Gastrocnemius medialis (tissue), 4 donors: ENCODE measurements at places on chromosomes 1 and 21. TPM values are rescaled to one million over a fixed set of nuclear protein-coding genes. Genes with fewer than 3 reads are reported as not detected.

GRCh38 chr1:62247391-62248168, 52.9 kb downstream of the L1TD1 start:
- DNase-seq = no peak

DNA sequence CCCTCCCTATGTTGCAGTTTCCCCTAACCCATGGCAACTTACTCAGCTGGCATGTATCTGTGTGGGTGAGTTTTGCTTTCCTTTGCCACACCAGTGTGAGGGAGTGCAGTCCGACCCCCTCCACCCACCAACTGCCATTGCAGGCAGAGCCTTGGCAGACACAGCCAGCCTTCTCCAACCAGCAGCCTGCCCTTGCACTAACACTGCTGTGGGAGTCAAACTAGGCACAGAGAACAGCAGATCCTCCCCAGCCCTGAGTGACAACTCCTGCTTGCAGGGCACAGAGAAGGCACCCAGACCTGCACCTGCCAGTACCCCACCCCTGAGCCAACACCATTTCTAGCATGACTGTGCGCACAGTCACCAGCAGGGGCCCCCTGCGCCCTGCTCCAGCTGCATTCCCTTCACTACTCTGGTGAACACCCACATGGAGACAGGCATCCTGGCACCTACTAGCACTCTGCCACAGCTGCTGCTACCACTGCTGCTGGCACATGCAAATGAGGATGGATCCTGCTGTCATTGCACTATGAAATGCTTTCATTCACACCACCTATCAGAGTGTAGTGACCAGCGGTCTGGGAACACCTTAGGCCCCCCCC, 98.4 kb downstream of the MAGI3 start:
- no peak for DNase-seq

DNA sequence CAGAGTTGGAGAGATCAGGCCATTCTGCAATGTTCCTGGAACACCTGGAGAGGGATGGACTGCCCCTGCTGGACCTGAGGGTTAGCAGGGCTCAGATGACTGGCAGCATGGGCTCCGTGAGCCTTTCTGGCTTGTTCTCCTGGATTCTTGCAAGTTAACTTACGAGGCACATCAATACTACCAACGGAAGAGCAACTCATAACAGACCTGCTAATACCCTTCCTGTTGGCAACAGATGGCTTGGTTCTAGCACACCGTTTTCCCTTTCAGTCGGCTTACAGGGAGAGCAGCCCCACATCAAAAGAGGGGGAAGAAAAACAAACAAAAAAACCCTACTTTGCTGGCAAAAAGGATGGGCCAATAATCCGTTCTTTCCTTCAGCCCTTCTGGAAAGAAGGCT, 47.9 kb downstream of the SLC66A1 start:
- no peak for DNase-seq

GRCh38 chr1:57024428-57024827, 58.6 kb upstream of the C8B start:
- no peak for DNase-seq

The FLG2 gene
- total RNA-seq = not detected

The UMODL1 gene
- total RNA-seq = not detected

DNA sequence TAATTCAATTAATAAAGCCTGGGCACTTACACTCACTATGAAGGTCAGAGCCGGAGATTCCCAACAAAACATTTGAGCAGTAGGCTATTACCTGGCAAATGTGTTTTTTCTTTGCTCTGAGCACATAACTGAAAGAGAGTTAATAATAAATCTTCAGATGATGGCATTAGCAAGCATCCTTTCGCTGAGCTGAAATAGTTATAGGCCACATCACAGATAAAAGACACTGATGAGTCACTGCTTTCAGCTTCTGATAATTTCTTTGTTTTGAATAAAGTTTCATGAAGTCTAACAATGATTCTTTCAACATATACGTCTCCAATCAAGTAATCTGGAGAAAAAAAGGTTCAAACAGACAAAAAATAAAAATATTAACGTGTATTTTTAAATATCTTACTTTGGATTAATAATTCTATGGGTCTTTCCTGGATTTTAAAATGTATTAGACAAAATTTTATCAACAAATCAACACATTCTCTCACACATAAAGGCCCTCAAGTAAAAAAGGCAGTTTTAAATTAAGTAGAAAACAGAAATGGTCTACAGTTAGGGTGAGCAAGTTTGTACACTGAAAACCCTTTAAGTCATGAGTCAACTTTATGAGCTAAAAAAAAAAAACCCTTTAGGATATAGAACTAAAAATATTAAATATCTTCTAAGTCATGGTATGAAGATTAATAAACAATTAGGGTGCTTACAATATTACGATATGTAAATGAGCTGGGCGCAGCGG, 33.1 kb downstream of the LTN1 start:
- DNase-seq = no peak

DNA sequence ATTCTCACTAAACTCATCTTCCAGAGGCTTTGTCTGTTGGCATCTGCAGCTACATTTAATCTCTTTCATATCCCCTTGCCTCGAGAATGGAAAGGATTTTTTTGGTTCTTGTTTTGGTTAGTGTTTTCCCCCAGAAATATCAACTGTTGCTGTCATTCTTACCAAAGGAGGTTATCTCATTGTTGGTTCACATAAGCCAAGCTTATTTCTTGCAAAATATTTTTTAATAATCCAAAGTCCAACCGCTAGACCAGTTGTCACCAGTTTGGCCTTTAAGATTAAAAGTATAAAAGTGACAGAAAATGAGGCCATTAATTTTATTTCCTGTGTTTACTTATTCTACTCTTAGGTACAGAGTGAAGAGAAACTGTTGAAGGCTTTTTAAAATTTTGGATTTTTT, 66.5 kb upstream of the PROX1 start:
- DNase-seq = no peak
